ENCODE measurements at places on chromosomes 2 and 18.

- DNase-seq: no peak
Observed at GRCh38 chr2:120442923-120443571, 97.1 kb downstream of the INHBB start.

- DNase-seq: no peak
Observed at GRCh38 chr2:198167346-198167745, 363.0 kb downstream of the PLCL1 start.

DNA sequence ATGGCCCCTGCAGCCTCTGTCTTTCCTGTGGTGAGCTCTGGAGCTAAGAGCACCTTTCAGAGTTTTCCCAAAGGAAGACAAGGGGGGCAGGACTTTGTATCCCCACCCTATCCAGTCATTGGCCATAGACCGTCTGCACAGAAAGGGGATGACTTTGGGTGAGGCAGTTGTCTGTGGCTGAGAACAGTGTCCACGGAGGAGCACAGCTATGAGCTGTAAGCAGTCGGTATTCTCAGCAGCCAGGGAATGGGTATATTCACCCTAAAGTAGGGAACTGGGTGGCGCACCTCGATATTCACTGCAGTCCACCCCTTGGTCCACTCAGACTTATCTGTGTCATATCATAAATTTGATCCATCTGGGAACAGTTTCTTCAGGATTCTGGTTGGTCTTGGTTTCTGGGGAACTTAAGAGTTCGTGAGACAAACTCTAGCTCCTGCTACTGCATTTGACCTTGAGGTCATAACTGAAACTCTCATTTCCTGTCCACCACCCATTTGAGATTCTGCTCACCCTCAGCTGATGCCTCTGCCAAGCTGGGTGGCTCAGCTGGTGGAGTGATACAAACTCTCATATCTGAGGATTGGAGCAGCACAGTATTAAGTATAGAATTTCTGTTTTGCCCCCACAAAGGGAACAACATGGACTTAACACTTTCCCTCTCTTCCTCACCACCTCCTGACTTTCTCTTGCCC lies 45.2 kb upstream of the SCG2 start:
- DNase-seq: no peak

- no peak for DNase-seq
Observed at GRCh38 chr18:10141559-10141958, 227.7 kb downstream of the VAPA start.

GRCh38 chr2:119511989-119512388 lies 12.3 kb downstream of the SCTR start:
- DNase-seq: no peak

GRCh38 chr2:178860551-178860950 lies 53.3 kb upstream of the TTN start:
- DNase-seq: no peak
